ENCODE measurements at places on chromosomes 6 and 20. TPM values are rescaled to one million over a fixed set of nuclear protein-coding genes. Genes with fewer than 3 reads are reported as not detected.
A peak's percentile ranks its signal among the peaks of the same experiment; 100 is the strongest.

GRCh38 chr6:44100088-44100550, 27.1 kb downstream of the MRPL14 start:
- peaks cover 1% of the 10 kb centered on the region for H3K36me3 ChIP-seq
- no peak overlapping the region for H3K27ac ChIP-seq
- H3K4me1 ChIP-seq = peaks cover 2% of the 10 kb centered on the region
- H3K4me3 ChIP-seq = no peak overlapping the region

GRCh38 chr20:19211252-19211651, 1.2 kb upstream of the SLC24A3 start:
- no peaks in the 10 kb centered on the region for H3K4me1 ChIP-seq
- H3K4me3 ChIP-seq = no peak overlapping the region
- no peak for DNase-seq
- H3K36me3 ChIP-seq = no peaks in the 10 kb centered on the region
- H3K27ac ChIP-seq = no peak overlapping the region
- H3K27me3 ChIP-seq = peaks cover 35% of the 10 kb centered on the region

DNA sequence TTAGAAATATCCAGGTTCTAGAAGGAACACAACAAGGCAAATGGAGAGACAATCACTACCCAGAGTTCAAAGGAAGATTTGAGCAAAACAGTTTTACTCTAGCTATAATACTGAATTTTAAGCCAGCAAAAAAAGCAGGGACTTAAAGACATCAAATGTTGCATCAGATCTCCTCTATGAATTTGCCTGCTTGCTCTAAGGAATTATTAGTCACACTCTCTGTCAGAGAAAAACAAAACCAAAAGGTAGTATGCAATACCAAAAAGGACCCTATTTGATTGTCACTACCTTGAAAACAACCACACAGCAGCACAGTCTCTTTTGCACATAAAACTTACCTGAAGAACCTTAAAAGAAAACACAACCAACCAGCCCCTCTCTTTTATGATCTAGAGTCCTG, 46.3 kb downstream of the BTBD9 start:
- H3K27ac ChIP-seq = peak overlapping the region; percentile 63
- H3K27me3 ChIP-seq = no peaks in the 10 kb centered on the region
- no peak overlapping the region for H3K4me3 ChIP-seq

GRCh38 chr6:47671777-47672176, 26.6 kb upstream of the ADGRF4 start:
- H3K27ac ChIP-seq = no peak overlapping the region
- H3K4me1 ChIP-seq = no peaks in the 10 kb centered on the region
- H3K27me3 ChIP-seq = peaks cover 21% of the 10 kb centered on the region
- no peaks in the 10 kb centered on the region for H3K36me3 ChIP-seq
- no peak overlapping the region for H3K4me3 ChIP-seq

DNA sequence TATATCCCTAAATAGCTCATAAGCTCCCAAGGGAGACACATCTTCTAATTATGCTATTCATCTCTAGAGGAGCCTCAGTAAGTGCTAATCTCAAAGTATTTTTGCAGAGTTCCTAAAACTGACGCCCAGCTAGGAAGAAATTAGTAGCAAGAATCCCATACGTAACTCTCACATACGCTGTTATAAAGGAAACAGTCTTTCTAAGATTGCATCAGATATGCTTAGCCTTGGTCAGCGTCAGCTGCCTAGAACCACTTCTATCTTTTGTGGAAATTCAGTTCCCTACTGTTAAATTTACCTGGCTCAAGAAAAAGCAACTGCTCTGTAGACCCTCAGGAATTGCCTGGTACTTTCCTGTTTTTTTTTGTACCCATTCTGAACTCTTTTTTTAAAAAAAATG, 13.6 kb downstream of the RIPOR2 start:
- peak overlapping the region; percentile 85 for H3K27ac ChIP-seq
- peaks cover 7% of the 10 kb centered on the region for H3K36me3 ChIP-seq
- H3K4me3 ChIP-seq = peak overlapping the region; percentile 9
- H3K4me1 ChIP-seq = peaks cover 89% of the 10 kb centered on the region
- DNase-seq = no peak
- no peaks in the 10 kb centered on the region for H3K27me3 ChIP-seq

DNA sequence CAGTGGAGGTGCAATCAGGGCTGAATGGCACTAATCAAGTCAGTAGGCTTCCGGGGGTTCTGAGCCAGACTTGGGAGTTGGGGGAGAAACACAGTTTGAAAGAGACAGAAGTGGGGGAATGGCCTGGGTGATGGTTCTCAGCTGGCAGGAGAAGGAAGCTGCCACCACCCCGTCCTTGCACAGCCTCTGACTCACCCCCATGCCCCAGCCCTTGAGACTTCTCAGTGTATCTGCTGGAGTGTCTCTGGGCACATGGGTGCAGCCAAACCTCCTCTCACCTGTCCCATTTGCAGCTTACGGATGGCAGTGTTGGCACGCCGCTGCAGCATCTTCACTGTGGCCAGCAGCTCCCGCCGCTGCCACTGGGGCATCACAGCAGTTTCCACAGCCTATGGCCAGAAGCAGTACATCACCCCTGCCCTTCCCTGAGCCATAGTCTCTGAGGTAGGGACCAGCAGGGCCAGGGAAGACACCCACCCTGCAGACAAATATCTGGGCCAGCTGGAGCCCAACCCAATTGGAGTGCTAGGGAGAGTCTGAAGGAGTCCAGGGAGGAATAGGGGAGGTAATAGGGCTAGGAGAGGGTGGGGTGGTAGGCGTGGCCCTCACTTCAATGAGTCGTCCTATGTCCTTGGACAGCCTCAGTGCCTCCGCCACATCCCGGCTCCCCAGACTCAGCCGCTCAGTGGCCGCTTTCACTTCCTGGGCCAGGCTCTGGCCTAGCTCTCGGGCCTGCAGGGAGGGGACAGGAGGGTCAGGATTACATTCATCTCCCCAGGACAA, 11.2 kb downstream of the AARS2 start:
- no peak for DNase-seq
- H3K36me3 ChIP-seq = peaks cover 35% of the 10 kb centered on the region
- no peak overlapping the region for H3K27ac ChIP-seq

ACTL10 gene
- total RNA-seq = 1.8 TPM

BPIFA1 gene
- not detected for total RNA-seq

- DNase-seq = no peak
- H3K4me1 ChIP-seq = no peaks in the 10 kb centered on the region
- H3K36me3 ChIP-seq = peaks cover 5% of the 10 kb centered on the region
These were observed 15.1 kb upstream of the MYT1 start for GRCh38 chr20:64149141-64149540.

SLC17A3 gene
- not detected for total RNA-seq

GSTA2 gene
- not detected for total RNA-seq

- DNase-seq = peak; percentile 75
- peak overlapping the region; percentile 93 for H3K4me3 ChIP-seq
- peak overlapping the region; percentile 45 for H3K27ac ChIP-seq
- peaks cover 15% of the 10 kb centered on the region for H3K36me3 ChIP-seq
- peaks cover 30% of the 10 kb centered on the region for H3K4me1 ChIP-seq
- H3K27me3 ChIP-seq = peaks cover 8% of the 10 kb centered on the region
These were observed 1.3 kb downstream of the VEGFA start for GRCh38 chr6:43771210-43771857.

DNA sequence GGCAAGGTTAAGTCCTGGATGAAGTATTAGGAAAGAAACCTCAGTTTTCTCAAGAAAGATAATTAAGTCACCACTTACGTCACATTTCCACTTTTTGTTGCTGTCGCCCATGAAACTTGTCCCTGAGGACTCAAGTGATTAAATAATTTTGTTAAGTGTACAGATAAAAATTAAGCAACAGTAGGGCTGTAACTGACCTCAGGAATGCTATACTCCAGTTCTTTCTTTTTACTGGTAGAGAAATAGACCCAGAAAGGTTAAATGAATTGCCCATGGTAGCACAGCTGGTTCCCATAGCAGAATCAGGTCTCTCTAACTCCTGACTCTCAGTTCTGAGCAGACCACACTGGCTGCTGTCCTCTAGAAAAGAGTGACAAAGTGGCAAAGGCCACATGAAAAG, 54.5 kb downstream of the CLIC5 start:
- no peak for DNase-seq
- H3K36me3 ChIP-seq = peaks cover 4% of the 10 kb centered on the region
- no peak overlapping the region for H3K27ac ChIP-seq
- H3K4me3 ChIP-seq = no peak overlapping the region
- H3K27me3 ChIP-seq = no peaks in the 10 kb centered on the region

AIF1 gene
- 26.1 TPM for total RNA-seq

PGC gene
- not detected for total RNA-seq

DNA sequence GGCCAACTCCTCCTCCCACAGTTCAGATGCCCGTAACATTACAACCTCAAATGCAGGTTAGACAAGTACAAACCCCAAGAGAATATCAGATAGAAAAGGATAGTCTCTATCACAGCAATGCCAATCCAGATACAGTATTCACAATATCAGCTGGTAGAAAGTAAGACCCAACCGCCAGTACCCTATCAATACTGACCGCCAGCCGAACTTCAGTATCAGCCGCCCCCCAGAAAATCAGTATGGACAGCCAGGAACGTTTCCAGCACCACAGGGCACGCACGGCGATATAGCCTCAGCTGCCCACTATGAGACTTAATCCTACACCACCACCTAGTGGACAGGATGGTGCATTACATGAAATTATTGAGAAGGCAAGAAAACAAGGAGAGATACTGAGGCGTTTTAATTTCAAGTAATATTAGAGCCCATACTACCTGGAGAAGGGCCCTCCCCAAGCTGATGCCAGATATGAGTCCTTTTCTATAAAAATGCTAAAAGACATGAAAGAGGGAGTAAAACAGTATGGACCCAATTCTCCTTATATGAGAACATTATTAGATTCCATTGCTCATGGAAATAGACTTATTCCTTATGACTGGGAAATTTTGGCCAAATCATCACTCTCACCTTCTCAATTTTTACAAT, 17.6 kb upstream of the EIF2S2 start:
- H3K27ac ChIP-seq = peak overlapping the region; percentile 38
- H3K27me3 ChIP-seq = peaks cover 4% of the 10 kb centered on the region
- peak; percentile 46 for DNase-seq
- peak overlapping the region; percentile 0 for H3K4me3 ChIP-seq
- no peaks in the 10 kb centered on the region for H3K36me3 ChIP-seq
- peaks cover 7% of the 10 kb centered on the region for H3K4me1 ChIP-seq

LIN28B gene
- not detected for total RNA-seq

DEFB121 gene
- total RNA-seq = not detected

BPIFB2 gene
- total RNA-seq = not detected

- DNase-seq = no peak
- no peak overlapping the region for H3K4me3 ChIP-seq
- no peaks in the 10 kb centered on the region for H3K27me3 ChIP-seq
- H3K4me1 ChIP-seq = no peaks in the 10 kb centered on the region
- peaks cover 3% of the 10 kb centered on the region for H3K36me3 ChIP-seq
- no peak overlapping the region for H3K27ac ChIP-seq
These were observed 25.6 kb downstream of the INSM1 start for GRCh38 chr20:20393207-20394120.

DNA sequence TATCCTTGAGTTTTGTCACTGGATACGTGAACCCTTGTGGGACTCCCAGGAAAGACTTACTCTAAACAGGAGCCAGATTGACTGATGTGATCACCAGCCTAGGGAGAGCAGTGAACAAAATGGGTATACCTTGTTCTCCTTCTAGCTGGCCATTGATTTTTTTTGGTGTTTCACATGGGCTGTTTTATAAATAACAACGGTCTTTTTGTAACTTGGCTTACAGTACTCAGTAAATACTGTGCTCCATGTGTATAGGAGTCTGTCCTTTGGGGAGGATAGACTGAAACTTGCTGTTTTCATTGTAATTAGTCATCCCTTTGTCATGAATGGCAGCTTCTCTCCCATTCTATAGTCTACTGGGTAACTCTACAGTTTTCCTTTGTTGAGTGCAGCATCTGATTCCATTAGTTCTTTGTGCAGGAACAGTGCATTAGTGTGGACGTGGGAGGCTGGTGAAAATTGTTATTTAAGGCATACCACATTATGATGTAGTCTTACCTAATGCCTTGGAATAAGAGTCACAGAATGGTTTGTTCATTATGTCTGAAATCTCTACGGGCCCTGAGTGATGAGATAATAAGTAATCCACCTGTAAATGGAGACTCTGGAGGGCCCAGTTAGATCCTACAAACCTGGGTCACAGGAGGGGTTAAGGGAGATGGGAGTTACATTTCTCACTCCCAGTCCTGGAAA, 89.5 kb downstream of the TIAM2 start:
- no peak overlapping the region for H3K4me3 ChIP-seq
- H3K27ac ChIP-seq = no peak overlapping the region
- H3K36me3 ChIP-seq = no peaks in the 10 kb centered on the region
- peaks cover 15% of the 10 kb centered on the region for H3K4me1 ChIP-seq
- no peak for DNase-seq
- no peaks in the 10 kb centered on the region for H3K27me3 ChIP-seq

NKAIN2 gene
- total RNA-seq = not detected

BNIP5 gene
- total RNA-seq = not detected

TPD52L1 gene
- total RNA-seq = 1.3 TPM

CEP162 gene
- total RNA-seq = 5.4 TPM

HRH3 gene
- total RNA-seq = not detected

CST5 gene
- not detected for total RNA-seq

HLA-DOA gene
- total RNA-seq = 0.53 TPM

- no peak for DNase-seq
- H3K36me3 ChIP-seq = peaks cover 2% of the 10 kb centered on the region
- no peak overlapping the region for H3K4me3 ChIP-seq
- no peak overlapping the region for H3K27ac ChIP-seq
These were observed 194.1 kb downstream of the ARID1B start for GRCh38 chr6:156971153-156971885.

SIRPD gene
- not detected for total RNA-seq

DNA sequence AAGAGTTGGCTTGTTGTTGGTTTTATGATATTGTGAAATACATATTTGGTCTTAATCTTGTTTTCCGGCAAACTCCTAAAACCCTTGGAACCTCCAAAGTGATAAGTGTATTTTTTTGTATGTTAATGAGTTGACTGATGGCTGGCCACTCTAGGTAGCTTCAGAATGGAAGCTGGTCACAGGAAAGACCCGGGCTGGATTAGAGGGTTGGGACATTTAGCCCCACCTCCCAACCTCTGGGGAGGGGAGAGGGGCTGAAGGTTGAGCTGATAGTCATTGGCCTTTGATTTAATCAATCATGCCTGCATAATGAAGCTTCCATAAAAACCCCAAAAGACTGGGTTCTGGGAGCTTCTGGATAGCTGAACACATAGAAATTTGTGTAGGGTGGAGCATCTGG, 42.7 kb downstream of the SASH1 start:
- peaks cover 3% of the 10 kb centered on the region for H3K27me3 ChIP-seq
- no peaks in the 10 kb centered on the region for H3K4me1 ChIP-seq
- DNase-seq = no peak
- H3K4me3 ChIP-seq = no peak overlapping the region

DNA sequence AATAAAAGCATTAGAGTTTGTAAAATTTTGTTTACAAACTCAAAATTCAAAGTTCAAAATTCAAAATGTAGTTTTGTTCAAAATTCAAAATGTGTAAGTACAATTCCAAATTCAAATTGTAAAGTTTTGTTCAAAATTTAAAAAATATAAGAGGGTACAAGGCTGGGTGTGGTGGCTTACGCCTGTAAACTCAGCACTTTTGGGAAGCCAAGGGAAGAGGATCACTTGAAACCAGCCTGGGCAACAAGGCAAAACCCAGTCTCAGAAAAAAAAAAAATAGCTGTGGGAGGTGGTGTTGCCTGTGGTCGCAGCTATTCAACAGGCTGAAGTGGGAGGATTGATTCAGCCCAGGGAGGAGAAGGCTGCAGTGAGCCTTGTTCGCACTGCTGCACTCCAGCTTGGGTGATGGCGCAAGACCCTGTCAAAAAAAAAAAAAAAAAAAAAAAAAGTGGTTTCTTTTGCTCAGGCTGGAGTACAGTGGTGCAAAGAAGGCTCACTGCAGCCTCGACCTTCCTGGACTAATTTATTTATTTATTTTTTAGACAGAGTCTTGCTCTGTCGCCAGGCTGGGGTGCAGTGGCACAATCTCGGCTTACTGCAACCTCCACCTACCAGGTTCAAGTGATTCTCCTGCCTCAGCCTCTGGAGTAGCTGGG, 5.4 kb upstream of the ZBTB12 start:
- H3K4me1 ChIP-seq = peaks cover 20% of the 10 kb centered on the region
- no peak overlapping the region for H3K4me3 ChIP-seq
- no peaks in the 10 kb centered on the region for H3K36me3 ChIP-seq
- no peak for DNase-seq
- H3K27me3 ChIP-seq = peaks cover 5% of the 10 kb centered on the region
- no peak overlapping the region for H3K27ac ChIP-seq

All from activated CD4-positive, alpha-beta memory T cell treated with anti-CD3 and anti-CD28 coated beads for 36 hours (primary cell).